ENCODE measurements at places on chromosomes 12 and 14.

DNA sequence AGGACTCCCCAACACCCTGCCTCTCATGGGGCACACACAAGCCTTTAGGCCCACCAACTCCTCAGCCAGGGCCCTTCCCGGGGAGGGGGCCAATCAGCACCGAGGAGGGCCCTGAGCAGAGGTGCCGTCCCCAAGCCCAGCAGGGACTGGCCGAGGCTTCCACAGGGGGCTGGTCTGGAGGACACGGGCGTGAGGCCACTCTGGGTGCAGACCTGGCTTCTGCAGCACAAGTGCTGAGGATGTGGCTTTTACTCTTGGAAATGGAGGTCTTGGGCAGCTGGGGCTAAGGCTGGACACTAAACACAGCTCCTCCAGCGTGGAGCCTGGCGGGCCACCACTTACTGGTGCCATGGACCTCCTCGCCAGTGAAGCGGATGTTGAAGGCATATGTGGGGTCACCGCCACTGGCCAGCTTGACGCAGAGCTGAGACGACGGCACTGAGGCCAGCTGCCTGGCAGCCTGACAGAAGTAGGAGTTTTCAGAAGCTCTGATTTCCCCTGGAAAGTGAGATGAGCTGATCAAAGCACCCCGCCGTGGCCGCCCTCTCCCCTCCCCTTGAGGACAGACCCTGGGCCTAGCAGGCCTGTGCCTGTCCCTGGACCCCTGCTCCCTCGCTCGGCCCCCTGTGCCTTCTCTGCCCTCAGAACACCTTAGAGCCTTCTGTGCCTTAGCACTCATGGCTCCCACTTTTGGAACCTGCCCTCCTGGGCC lies 44.0 kb downstream of the TRAFD1 start:
- no peak for DNase-seq

DNA sequence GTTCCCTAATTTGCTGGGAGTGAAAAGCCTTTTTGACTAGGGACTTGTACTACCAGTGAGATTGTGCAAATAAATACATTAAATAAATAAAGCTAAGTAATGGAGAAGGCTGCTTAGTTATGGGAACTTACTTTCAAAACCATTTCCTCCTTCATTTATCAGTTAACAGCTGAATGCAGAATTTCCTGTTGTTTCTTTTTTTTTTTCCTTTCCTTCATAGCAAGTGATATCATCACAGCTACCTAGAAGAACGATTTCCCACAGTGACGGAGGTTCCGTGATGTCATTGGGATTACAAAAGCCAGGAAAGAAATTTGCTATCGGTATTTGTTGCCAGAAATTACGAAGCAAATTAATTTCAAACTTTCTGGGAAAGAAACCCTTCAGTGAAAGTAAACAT lies 42.1 kb upstream of the SOCS2 start:
- DNase-seq, result no peak

DNA sequence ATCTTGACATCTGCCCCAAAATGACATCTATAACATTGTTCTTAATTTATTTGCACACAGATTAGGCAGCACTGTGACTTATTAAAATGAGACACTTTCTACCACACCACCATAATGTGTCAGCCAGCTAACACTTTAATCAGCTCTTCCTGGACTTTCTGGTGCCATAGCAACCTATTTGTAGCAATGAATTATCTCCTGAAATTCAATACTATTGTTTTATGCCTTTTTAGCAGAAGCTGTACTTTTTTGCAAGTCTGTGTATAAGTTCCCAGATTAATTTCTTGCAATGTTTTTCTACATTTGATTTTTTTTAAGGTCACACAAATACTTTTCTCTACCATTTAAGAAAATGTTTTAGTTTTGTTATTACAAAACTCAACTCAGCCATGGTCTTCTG lies 72.8 kb upstream of the SAV1 start:
- DNase-seq, result peak; percentile 47

DNA sequence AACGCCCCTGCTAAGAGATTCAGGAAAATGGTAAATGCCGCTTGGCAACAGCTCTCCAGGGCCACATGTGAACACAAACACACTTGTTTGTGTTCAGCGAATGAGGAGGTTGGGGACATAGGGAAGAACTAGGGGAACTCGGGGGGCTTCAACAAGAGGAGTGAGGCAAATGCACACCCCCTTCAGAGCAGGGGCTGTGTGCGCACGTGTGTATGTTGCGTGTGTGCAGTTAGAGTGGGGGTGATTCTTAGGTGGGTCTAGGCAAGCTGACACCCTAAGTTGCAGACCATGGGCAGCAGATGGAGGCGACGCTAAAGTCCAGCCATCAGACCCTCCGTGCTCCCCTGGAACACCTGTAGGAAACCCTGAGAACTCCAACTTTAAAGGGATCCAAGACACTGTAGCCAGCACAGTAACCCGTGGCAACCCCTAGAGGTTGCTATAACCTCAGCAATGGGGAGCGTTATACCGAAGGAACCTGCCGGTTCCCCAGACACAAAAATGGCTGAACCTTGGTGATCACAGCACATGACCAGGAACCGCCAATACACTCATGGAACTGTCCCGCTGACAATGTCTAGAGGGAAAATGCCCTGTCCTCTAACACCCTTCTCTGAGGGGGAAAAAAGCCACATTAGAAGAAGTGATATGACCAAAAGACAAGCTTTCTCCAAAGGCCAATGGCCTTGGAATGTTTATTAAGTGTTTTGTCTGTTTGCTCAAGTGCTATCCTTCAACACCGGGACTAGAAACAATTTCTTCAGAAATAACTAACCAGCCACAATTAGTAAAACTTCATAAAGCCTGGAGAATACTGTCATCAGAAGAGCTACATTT lies 86.5 kb upstream of the CEP83 start:
- peak; percentile 71 for DNase-seq

GRCh38 chr14:50334211-50334610 lies 22.1 kb downstream of the DMAC2L start:
- no peak for DNase-seq

DNA sequence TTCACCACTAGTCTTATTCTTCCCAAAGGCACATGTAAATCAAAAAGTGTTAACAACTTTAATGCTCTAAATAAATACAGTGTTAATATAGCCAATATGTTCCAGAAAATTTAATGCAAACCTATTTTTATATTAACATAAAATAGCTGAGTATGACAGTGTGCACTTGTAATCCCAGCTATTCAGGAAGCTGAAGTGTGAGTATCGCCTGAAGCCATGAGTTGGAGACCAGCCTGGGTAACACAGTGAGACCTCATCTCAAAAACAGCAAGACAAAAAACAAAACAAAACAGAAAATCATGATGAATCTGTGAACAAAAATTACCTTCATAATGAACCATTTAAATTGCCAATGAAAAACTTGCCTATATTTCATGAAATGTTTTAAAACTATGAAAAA lies 798.9 kb downstream of the SLC6A15 start:
- no peak for DNase-seq

- DNase-seq, result no peak
Observed at GRCh38 chr14:61644834-61645233, 50.5 kb upstream of the HIF1A start.
